ENCODE measurements at places on chromosomes 5 and 9.

- no peak for DNase-seq
These were observed 311.4 kb downstream of the TLE4 start for GRCh38 chr9:79883073-79883645.

- DNase-seq = peak; percentile 4
These were observed 33.3 kb downstream of the KCTD16 start for GRCh38 chr5:144203750-144204596.

- DNase-seq = no peak
These were observed 158.3 kb downstream of the FAM174A start for GRCh38 chr5:100693481-100693880.

DNA sequence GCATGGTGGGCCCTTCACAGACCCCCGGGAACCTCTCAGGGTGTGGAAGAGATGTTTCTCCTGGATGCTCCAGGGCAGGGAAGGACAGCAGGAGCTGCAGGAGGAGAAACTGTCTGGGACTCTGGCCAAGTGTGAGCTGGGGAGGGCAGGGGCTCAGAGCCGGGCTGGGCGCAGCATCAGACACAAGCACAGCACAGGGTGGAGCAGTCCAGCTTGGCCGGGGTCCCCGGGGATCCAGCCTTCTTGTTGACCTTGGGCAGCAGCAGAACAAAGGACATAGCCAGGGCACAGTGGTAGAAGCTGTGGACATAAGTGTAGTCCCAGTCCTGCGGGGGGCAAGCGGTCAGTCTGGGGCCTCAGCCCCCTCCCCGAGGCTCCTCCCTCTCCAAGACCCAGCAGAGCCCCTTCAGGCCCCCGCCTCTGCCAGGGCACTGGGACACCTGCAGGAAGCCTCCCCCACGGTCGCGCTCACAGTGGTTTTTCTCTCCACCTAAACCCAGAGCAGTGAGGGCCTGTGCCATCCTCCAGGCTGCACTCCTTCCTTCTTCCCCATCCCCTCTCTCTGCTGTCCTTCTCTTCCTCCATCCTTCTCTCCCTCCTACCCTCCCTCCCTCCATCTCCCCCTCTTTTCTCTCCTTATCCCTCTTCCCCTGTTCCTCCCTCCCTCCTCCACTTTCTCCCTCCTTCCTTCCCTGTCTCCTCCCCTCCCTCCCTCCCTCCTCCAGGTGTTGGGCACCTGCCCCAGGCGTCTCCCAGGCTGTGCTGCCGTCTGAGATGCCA is 10.1 kb downstream of the MYMK start:
- peak; percentile 26 for DNase-seq

DNA sequence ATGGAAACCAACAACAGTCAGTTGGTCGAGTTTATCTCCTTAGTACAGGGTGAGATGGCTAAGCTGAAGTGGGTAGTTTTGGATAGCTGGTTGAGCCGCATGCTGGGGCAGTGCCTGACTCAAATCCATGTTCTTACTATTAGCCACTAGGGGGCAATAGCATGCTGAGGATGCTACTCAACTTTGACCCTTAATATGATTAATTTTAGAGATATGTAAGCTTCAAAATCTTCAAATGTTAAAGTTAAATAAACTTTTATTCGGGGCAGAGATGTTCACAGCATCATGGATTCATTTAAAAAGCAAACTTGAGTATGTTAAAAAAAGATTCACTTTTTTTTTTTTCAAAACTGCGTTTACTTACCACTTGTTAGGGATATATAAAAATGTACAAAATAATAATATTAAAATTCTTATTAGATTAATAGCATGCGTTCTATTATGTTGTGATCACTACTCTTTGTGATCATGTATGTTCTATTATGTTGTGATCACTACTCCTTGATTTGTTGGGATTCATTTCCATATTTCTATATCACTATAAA is 57.0 kb downstream of the C9orf153 start:
- DNase-seq = no peak

- DNase-seq = no peak
These were observed 31.1 kb downstream of the GCNT4 start for GRCh38 chr5:75021219-75021618.

- no peak for DNase-seq
These were observed 484.9 kb downstream of the TMEM38B start for GRCh38 chr9:106179191-106179590.

DNA sequence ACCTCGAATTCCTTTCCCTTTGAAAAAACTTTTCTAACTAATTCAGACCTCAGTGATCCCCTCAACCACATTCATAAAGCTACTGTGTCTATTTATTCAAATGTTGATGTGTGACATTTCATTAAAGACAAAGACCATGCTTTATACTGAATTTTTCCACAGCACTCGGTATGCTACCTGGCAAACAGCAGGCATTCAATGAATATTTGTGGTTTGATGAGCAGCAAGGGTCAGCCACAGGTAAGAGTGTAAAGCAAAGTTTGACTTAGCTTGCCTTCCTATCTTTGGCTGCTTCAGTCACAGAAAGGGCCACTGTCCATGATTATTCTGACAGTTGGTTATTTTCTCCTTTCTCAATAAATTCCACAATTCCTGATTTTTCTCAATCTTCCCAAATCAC is 5.1 kb upstream of the CDC42SE2 start:
- no peak for DNase-seq

GRCh38 chr9:20540169-20540863 is 82.0 kb downstream of the MLLT3 start:
- no peak for DNase-seq
